NCI-H2029 treated with DMSO at 0.1 percent for 48 hours (cell line): ENCODE measurements at places on chromosomes 5 and 9.

- no peak for DNase-seq
These were observed 571.0 kb downstream of the PTPRD start for GRCh38 chr9:10041726-10042229.

GRCh38 chr5:164119806-164120447 is 614.5 kb downstream of the MAT2B start:
- no peak for DNase-seq

- DNase-seq: no peak
These were observed 120.1 kb upstream of the TMEM161B start for GRCh38 chr5:88388476-88389337.

DNA sequence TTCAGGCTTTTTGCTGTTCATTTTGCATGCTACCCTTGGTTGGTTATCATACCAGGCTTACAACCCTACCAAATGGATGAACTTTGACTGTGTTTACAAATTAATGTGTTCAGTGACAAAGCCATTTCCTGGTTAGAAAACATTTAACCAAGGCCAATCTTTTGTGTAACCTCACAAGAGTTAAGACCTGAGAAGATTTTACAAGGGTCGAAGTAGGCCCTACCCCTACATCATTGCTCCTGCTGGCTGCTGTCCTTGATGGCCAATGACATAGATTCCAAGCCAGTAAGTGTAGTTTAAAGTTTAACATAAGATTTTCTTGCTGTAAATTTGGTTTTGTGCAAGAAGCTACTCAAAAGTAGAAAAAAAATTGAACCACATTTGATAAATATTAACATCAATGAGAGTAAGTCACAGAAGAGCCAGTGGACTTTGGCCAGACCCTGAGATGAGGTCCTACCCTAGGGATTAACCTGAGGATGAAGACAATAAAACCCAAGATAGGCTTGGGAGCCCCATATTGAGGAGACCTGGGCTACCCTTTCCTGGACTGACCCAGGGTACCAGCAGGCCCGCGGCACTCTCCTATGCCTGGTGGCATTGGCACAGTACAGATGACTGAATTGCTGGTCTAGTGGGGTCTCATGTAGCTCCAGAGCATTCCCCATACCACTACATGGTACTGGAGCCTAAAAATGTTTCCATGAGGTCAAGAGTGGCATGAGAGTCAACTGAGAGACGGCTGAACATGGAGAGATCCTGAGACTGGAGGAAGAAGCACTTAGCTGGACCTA is 8.3 kb downstream of the C1QTNF3 start:
- DNase-seq: no peak

- DNase-seq: no peak
These were observed 480.1 kb upstream of the SMARCA2 start for GRCh38 chr9:1535051-1535450.

DNA sequence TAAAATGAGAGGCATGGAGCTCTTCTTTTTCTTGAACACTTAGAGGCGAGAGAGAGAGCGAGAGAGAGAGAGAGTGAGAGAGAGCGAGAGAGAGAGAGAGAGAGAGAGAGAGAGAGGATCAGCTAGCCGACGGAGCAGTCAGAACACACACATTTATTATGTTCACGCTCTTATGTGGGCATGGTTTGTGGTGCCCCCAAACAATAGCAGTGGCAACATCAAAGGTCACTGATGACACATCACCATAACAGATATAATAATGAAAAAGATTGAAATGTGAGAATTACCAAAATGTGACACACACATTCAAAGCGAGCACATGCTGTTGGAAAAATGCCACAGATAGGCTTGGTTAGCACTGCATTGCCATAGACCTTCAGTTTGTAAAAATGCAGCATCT is 116.1 kb downstream of the KDM4C start:
- DNase-seq: no peak

- no peak for DNase-seq
These were observed 35.7 kb downstream of the TGFBI start for GRCh38 chr5:136064510-136064909.

- DNase-seq: peak; percentile 91
These were observed 61.8 kb downstream of the COX7C start for GRCh38 chr5:86679529-86679928.

DNA sequence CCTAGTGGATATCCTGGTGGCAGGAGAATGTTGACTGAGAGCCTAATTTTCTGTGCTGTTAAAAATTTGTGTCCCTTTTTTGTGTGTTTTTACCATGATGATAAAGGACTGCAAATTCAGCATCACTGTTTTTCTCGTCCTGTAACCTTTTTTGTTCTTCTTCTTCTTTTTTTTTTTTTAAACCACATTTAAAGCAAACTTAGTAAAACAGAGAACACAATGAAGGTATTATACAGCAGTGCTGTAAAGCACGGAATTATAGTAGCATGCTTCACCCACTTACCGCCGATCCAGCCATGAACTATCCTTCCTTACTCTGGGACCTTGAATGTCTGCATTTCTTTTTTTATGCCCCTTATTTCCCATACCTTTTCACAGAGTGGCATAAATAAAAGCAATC is 280.0 kb downstream of the ARHGAP26 start:
- DNase-seq: no peak

GRCh38 chr5:33662722-33663427 is 222.1 kb downstream of the TARS1 start:
- DNase-seq: no peak
